ENCODE measurements at places on chromosomes 7 and 10. TPM values are rescaled to one million over a fixed set of nuclear protein-coding genes. Genes with fewer than 3 reads are reported as not detected.

The HMX3 gene
- polyA plus RNA-seq: not detected

The TRAPPC14 gene
- polyA plus RNA-seq: 9.6 TPM

The DCLRE1A gene
- polyA plus RNA-seq: 5.7 TPM

The SEMA3C gene
- polyA plus RNA-seq: 183 TPM

The MBLAC1 gene
- polyA plus RNA-seq: 0.97 TPM

The WASHC2C gene
- polyA plus RNA-seq: not detected

The TLX1 gene
- polyA plus RNA-seq: not detected

The ZNF33B gene
- not detected for polyA plus RNA-seq

The GJD4 gene
- 3.2 TPM for polyA plus RNA-seq

The DGKB gene
- 0.56 TPM for polyA plus RNA-seq

The NOS3 gene
- 8.3 TPM for polyA plus RNA-seq

The HECW1 gene
- 0.20 TPM for polyA plus RNA-seq

The TFPI2 gene
- 4.1 TPM for polyA plus RNA-seq

The ARID5B gene
- 20.3 TPM for polyA plus RNA-seq

The CALML5 gene
- 4.6 TPM for polyA plus RNA-seq

Data from muscle of arm (tissue), 14 donors.